CD8-positive, alpha-beta memory T cell (primary cell): ENCODE measurements at places on chromosomes 3 and 15. TPM values are rescaled to one million over a fixed set of nuclear protein-coding genes. Genes with fewer than 3 reads are reported as not detected.
A peak's percentile ranks its signal among the peaks of the same experiment; 100 is the strongest.

IL17RD gene
- 0.04 TPM for total RNA-seq

FBN1 gene
- total RNA-seq, result 0.13 TPM

ADGRG7 gene
- total RNA-seq, result not detected

EIF3J gene
- 186 TPM for total RNA-seq

GRM7 gene
- not detected for total RNA-seq

TMED3 gene
- 46.9 TPM for total RNA-seq

GRCh38 chr3:52385157-52385556 is 59.7 kb downstream of the SEMA3G start:
- no peak overlapping the region for H3K4me3 ChIP-seq
- no peak overlapping the region for H3K27ac ChIP-seq
- H3K36me3 ChIP-seq, result no peaks in the 10 kb centered on the region
- DNase-seq, result no peak
- no peaks in the 10 kb centered on the region for H3K27me3 ChIP-seq

- DNase-seq, result no peak
- H3K4me3 ChIP-seq, result no peak overlapping the region
- H3K27me3 ChIP-seq, result peaks cover 7% of the 10 kb centered on the region
- no peak overlapping the region for H3K27ac ChIP-seq
Measured at GRCh38 chr3:139930211-139930610, 4.8 kb upstream of the CLSTN2 start.

DNA sequence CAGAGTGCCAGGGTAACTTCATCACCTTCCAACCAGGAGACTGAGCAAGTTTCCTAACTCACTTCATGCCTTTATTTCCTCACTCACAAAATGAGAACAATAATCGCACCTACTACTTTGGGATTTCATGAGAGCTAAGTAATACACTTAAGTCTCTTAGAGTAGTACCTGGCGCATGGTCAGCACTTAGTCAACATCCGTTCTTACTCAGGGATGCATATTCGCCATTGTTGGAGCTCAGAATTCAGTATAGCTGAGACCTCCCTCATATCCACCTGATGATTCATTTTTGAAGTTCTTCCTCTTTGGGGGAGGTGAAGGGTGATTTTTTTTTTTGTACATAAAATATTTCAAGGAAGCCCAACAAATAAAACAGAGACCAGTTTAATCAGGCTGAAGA is 188.2 kb downstream of the AGBL1 start:
- H3K36me3 ChIP-seq, result no peaks in the 10 kb centered on the region
- no peaks in the 10 kb centered on the region for H3K4me1 ChIP-seq
- H3K27ac ChIP-seq, result no peak overlapping the region
- no peak overlapping the region for H3K4me3 ChIP-seq

DNA sequence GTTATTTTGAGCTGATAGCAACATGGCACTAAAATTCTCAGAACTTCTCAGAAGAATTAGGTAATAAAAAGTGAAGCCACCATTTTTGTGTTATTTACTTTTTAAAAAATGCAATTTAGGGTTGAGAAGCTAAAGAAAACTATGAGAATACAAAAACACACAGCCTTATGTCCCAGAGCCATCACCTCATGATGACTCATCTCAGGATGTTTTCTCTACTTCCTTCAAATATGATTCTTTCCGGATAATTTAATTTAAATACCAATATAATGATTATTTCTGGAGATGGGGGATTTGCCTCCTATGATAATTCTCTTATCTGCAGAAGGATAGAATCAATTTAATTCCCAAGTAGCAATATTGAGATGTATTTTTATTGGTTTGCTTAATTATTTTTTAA is 105.6 kb upstream of the BFSP2 start:
- H3K4me1 ChIP-seq, result no peaks in the 10 kb centered on the region
- H3K27ac ChIP-seq, result no peak overlapping the region
- no peak overlapping the region for H3K4me3 ChIP-seq
- H3K27me3 ChIP-seq, result no peaks in the 10 kb centered on the region
- DNase-seq, result no peak

- H3K36me3 ChIP-seq, result no peaks in the 10 kb centered on the region
- H3K4me1 ChIP-seq, result no peaks in the 10 kb centered on the region
- no peak overlapping the region for H3K27ac ChIP-seq
- no peak for DNase-seq
Measured at GRCh38 chr15:62920682-62921502, 121.7 kb upstream of the TPM1 start.

DNA sequence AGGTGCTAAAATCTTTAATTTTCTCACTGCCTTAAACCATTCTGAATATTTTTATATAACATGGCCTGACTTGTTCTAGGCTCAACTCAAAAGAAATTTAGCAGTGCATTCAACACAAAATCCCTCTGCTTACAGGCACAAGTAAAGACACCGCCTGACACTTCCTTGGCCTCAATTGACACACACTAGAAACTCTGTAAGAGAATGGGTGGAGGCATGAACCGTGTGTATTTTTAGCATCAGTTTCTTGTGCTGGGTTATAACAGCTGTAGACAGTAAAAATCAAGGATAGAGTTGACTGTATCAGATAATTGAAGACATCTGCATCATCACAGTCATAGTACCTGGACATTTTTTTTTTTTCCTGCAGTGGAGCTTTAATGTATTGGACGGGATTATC is 54.3 kb downstream of the SLC9A9 start:
- no peaks in the 10 kb centered on the region for H3K27me3 ChIP-seq
- no peak overlapping the region for H3K4me3 ChIP-seq
- no peak overlapping the region for H3K27ac ChIP-seq
- DNase-seq, result no peak
- H3K4me1 ChIP-seq, result no peaks in the 10 kb centered on the region
- no peaks in the 10 kb centered on the region for H3K36me3 ChIP-seq

DNA sequence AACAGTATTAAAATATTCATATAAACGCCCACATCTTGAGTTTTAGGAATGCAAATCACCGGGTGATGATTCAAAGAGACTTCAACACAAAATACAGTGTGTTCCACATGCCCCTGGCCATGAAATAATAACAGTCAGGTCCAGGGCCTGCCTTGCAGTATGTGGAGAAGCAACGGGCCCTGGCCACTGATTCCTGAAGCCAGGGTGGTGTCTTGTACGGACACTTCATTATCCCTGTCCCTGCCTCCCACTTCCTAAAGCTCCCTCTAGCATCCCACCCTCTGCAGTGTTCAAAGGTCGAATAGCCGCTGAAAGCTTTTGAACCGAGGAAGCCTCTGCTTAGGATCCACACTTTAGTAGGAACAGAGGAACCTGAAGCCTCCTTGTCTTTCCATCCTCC is 50.4 kb upstream of the PCSK6 start:
- no peak overlapping the region for H3K4me3 ChIP-seq
- no peaks in the 10 kb centered on the region for H3K36me3 ChIP-seq
- no peak for DNase-seq
- H3K4me1 ChIP-seq, result no peaks in the 10 kb centered on the region
- H3K27me3 ChIP-seq, result no peaks in the 10 kb centered on the region

DNA sequence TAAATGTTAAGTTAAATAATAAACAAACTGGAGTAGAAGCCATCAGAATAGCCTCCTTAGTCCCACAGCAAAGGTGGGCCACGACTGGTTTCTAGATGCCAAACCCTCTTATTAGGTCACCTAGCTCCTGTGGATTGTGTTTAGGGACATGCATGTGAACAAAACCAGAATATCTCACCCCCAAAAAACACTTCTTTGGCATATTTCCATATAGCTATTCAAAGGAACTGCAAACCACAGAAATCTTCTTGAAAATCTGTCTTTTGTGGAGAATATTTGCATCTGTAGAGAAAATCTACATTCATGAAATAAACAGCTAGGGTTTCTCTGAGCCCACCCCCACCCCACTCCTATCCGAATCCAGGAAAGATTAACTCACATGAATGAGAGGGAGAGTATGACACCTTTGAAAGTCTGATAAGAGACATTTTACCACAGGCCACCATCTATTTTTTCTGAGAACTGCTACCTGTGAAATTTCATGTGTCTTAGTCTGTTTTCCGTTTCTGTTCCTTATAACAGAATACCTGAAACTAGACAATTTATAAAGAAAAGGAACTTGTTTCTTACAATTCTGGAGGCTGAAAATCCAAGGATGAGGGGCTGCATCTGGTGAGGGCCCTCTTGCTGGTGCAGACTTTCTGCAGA is 159.4 kb downstream of the NEK10 start:
- no peaks in the 10 kb centered on the region for H3K4me1 ChIP-seq
- DNase-seq, result no peak
- no peaks in the 10 kb centered on the region for H3K36me3 ChIP-seq
- H3K27ac ChIP-seq, result no peak overlapping the region

DNA sequence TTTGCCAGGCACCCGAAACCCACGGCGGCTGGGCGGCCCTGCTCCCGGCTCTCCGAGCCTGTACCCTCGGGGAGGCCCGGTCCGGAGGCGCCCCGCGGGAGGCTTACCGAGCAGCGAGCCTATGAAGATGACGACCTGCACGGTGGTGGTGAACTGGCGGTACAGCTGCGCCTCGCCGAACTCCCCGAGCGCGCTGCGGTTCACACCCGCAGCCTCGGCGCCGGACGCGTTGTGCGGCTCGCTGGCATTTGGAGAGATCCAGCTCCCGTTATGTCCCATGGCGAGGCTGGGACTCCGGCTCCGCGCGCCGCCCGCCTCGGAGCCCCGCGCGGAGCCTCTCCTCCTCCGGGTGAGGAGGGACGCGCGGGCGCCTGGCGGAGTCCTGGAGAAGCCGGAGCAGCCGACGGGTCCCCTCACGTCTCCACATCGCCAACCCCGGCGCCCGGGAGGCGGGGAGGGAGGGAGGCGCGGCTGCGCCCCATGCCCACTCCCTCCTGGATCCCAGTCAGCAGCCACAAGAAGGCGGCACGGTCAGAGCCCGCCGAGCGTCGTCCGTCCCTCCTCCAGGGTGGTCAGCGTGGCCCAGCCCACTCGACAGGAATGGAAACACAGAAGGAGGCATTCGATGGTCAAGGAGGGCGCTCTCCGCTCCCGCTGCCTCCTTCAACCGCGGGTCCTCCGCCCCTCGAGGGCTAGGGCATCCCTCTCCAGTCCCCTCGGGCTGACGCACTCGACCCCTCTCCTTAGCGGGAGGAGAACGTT is at the start of gene GPR176:
Gene GPR176 (minus strand): TSS at position 519 of the 762 bp plus-strand sequence. CDS start 240 bp downstream, at position 279.
- peaks cover 10% of the 10 kb centered on the region for H3K4me1 ChIP-seq
- no peak within 1 kb of the TSS for H3K27ac ChIP-seq
- DNase-seq, result peak; percentile 21
- H3K27me3 ChIP-seq, result peaks cover 10% of the 10 kb centered on the region

DNA sequence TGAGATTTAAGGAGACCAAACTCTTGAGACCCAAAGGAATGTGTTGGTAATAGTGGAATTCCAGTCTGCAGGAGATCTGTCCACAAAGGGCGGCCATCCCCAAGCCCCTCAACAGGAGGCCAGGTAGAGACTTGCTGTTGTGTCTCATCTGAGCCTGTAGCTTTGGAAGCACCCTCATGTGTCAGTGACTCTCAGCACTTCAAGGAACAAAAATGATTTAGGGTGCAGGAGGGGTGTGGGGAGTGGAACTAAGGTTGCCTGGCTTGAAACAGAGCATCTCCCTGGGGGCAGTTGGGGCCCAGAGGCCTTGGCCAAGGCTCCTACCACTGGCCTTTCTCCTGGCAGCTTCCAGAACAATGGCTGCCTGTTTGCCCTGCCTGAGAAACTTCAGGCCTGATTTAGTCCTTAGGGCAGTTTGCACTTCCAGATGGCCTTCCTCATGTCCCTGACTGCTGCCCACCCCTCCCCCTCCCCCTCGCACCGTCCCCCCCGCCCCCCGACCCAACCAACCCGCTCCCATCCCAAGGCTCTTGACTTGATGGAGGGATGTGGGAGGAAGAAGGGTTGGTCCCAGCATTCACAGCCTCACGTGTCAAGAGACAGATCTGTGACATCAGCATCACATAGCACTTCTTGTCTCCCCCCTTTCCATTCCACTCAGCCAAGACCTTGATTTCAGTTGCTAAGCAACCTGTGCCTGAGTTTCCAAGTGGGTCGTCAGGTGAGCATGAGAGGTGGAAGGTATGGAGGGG is 77.1 kb downstream of the CORO2B start:
- no peaks in the 10 kb centered on the region for H3K36me3 ChIP-seq
- no peak overlapping the region for H3K4me3 ChIP-seq
- no peak overlapping the region for H3K27ac ChIP-seq
- H3K4me1 ChIP-seq, result no peaks in the 10 kb centered on the region

- H3K4me1 ChIP-seq, result no peaks in the 10 kb centered on the region
- DNase-seq, result no peak
- peaks cover 14% of the 10 kb centered on the region for H3K27me3 ChIP-seq
- no peak overlapping the region for H3K4me3 ChIP-seq
- no peak overlapping the region for H3K27ac ChIP-seq
Measured at GRCh38 chr3:142892714-142893113, 3.8 kb upstream of the PCOLCE2 start.

- no peak for DNase-seq
- H3K27me3 ChIP-seq, result no peaks in the 10 kb centered on the region
- no peak overlapping the region for H3K27ac ChIP-seq
- H3K4me3 ChIP-seq, result no peak overlapping the region
- no peaks in the 10 kb centered on the region for H3K4me1 ChIP-seq
- H3K36me3 ChIP-seq, result no peaks in the 10 kb centered on the region
Measured at GRCh38 chr3:123789160-123789559, 95.0 kb downstream of the MYLK start.

DNA sequence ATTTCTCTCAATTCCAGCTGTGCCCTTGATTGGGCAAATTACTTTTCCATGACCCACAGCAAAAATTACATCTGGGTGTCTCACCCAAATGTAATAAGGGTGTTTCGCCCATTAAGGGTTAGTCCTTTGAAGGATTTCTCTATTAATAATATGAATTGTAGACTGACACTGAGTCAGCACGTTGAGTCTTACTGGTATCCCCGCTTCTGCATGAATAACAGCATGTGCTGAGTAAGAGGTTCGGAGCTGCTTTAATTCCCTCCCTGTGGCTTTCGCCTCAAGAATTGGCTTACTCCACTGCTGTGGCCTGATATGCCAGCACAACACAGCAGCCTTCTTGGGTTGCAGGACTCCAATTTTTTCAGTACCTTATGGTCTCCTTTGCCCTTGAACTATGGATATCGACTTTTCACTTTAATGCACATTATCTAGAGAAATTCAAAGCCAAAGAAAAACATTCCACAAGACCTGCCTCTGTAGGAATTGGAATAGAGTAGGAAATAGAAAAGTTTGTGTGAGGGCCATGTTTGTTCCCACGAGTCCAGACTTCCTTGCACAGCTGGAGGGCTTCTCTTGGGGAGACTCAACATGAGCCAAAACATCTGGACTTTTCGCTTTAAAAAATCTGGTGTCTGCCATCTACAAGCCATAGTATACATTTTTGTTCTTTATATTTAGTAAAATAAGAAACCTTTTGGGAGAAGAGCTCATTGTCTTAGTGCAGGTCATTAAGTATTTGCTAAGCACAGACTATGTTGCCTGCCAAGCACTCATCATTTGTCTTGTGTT is 20.7 kb upstream of the ERC2 start:
- no peaks in the 10 kb centered on the region for H3K36me3 ChIP-seq
- DNase-seq, result no peak
- no peak overlapping the region for H3K4me3 ChIP-seq

GRCh38 chr3:52824037-52824436 is 6.4 kb downstream of the ITIH4 start:
- H3K4me1 ChIP-seq, result no peaks in the 10 kb centered on the region
- H3K27ac ChIP-seq, result no peak overlapping the region
- no peaks in the 10 kb centered on the region for H3K36me3 ChIP-seq
- no peak overlapping the region for H3K4me3 ChIP-seq

- peaks cover 3% of the 10 kb centered on the region for H3K27me3 ChIP-seq
- DNase-seq, result no peak
- no peak overlapping the region for H3K4me3 ChIP-seq
- H3K36me3 ChIP-seq, result no peaks in the 10 kb centered on the region
Measured at GRCh38 chr3:59180006-59180405, 130.2 kb upstream of the CFAP20DC start.

GRCh38 chr3:167684388-167684993 is 30.7 kb upstream of the WDR49 start:
- H3K27ac ChIP-seq, result no peak overlapping the region
- no peaks in the 10 kb centered on the region for H3K4me1 ChIP-seq
- H3K4me3 ChIP-seq, result no peak overlapping the region
- no peaks in the 10 kb centered on the region for H3K36me3 ChIP-seq
- DNase-seq, result peak; percentile 47
